ENCODE measurements at places on chromosomes 13 and 19.
A peak's percentile ranks its signal among the peaks of the same experiment; 100 is the strongest.

DNA sequence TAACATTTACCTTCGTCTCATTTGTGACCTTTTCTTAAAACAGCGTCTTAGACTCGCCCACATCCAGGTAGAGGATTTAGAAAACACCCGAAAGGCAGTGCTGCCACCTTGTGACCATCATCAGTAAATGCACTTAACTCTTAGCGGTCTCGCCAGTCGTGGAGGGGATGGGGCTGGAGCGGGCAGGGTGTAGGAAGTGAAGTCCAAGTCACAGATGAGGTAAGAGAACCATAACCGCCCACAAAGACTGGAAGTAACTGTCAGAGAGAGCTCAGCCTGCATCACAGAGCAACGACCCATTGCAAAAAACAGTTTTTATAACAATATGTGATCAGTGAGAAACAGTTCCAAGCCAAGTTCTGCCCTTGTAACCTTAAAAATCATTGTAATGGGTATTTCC, 10.7 kb upstream of the CEACAM3 start:
- DNase-seq, result peak; percentile 65

GRCh38 chr19:51783372-51783771, 11.6 kb upstream of the FPR3 start:
- DNase-seq, result no peak

GRCh38 chr19:43798546-43799409, 3.5 kb downstream of the LYPD5 start:
- no peak for DNase-seq

DNA sequence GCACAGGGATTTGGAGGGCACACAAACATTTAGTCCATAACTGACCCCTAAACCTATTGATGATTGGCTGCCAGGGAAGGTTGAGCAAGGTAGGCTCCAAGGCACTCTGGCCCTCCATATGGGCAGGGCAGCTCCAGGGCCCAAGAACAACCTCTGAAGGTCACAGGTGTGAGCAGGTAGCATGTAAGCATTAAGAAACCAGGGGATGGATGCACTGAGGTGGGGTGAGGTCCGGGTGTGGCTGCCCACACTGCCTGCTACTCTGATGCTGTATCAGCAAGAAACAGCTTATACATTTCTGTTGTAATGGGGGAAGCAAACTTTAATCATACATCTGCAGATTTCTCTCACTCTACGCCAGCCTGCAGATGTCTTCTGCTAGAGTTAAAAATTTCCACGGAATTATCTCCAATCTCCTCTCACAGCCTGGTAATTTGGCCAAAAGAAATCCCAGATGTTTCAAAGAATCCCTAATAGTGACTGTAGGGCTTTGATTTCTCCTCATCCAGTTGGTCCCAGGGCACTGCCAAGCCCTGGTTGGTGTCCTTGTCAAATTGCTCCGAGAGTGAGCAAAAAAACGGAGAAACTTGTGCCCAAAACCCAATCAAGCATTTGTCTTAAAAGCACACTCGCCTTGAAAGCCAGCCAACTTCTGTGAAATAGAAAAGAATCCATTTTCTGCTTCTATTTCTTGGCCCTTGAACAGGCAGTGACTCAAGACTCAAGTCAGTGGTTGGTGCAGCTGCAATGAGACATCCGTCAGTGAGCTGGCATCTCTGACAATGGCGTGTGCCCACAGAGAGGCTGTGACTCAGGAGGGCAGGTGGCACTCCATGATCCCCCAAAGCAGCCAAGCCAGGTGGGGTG, 72.5 kb upstream of the MRI1 start:
- DNase-seq, result no peak

GRCh38 chr13:24887759-24888158, 123.8 kb downstream of the RNF17 start:
- DNase-seq, result no peak

- no peak for DNase-seq
Observed at GRCh38 chr19:14413693-14414181, 5.4 kb downstream of the DDX39A start.

DNA sequence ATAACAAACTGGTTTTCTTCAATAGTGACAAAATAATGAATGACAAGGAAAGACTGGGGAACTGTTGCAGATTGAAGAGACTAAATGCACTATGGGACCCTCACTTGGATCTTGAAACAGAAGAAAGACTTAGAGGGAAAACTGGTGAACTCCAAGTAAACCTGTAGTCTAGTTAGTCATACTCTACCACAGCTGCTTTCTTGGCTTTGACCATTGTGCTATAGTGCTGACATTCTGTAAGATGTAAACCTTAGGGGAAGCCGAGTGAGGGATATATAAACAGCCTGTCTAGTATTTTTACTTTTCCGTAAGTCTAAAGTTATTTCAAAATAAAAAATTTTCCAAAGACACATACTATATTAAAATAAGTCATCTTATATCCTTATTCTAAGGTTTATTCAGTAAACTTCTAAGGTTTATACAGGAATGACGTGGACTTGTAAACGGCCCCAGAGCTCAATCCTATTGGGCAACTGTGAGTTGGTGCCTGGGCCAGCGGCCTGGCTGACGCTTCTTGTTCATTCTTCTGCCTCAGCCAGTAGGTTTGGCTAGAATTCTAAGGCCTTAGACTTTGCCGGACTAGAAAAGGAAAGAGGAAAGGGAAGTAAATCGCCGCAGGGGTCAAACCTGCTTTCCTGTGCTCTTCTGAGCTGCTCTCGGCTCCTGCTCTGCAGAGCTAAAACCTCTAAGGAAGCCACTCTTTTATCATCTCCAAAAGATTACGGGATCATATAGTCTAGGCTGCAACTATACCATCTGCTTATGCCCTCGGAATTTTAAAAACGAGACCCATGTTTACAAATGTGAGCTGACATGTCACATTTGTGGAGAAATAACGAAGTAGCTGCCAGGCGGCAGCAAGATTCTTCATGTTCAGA, 33.6 kb upstream of the UBE2L5 start:
- no peak for DNase-seq

Measured in GM19239 (cell line).